NB4 (cell line): ENCODE measurements at places on chromosomes 3 and 15.
A peak's percentile ranks its signal among the peaks of the same experiment; 100 is the strongest.

DNA sequence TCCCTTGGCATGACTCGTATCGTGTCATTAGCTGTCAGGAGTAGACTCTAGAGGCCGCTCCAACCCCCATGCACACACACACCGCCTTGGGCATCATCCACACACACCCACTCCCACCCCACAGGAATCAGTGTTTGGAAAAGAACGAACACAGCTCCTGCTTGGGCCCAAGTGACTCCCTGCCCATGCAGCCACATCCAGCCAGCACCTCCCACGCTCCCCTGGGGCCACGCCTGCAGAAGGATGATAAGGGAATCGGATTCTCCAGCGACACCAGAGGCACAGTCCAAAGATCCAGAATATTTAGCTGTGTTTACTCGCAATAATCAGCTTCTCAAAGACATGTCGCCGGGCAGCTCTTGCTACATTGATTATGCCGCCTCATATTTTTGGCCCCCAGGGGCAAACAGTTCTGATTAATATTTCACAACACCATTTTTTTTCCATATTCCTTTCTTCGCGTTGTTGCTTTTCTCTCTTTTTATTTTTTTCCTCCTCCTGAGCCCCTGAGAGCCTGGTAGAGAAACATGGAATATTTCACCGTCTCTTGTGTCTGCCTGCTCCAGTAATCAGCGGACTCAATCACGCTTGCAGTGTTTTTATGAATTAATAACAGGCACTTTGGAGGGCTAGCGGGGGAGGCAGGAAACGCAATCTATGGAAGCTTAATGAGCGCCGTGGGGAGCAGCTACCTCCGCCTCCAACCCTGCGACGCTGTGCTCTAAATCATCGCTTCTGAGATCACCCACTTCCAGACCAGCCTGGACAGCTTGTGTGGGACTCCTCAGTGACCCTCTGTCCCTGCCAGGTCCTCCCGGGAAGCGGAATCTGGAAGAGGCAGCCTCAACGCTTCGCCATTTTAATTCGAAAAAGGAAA is 221.4 kb downstream of the TLE3 start:
- DNase-seq, result no peak

DNA sequence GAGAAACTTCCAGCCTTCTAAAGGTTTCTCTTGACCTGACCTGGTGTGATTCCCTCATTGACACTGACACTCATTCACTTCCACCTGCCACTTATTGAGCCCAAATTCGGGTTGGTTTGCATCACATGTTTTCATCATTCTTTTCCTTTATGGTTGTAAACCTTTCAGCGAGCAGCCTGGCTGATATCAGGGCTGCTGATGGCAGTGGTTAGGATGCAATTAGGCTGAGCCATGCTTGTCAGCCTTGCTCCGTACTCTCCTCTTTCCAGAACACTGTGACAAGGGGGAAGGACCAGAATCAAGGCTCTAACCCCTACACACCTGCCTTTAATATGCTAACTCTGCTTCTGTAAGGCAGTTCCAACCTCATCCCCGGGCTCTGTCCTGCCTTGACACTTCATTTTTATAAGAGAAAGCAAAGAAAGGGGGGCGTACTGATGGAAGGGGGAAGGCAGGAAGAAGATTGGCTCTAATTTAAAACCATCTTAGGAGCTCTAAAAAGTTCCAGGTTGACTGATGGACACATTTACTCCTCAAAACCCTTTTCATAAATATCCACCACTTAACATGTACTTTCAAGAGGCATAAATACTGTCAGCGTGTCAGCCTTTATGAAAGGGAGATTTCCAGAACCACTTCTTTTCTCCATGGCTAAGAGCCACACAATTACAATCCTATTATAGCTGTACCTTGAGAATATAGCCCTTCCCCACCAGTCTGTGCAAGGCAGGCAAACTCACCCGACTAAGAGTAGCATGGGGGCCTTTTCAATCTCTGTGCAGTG is 5.7 kb downstream of the NMNAT3 start:
- DNase-seq, result no peak

DNA sequence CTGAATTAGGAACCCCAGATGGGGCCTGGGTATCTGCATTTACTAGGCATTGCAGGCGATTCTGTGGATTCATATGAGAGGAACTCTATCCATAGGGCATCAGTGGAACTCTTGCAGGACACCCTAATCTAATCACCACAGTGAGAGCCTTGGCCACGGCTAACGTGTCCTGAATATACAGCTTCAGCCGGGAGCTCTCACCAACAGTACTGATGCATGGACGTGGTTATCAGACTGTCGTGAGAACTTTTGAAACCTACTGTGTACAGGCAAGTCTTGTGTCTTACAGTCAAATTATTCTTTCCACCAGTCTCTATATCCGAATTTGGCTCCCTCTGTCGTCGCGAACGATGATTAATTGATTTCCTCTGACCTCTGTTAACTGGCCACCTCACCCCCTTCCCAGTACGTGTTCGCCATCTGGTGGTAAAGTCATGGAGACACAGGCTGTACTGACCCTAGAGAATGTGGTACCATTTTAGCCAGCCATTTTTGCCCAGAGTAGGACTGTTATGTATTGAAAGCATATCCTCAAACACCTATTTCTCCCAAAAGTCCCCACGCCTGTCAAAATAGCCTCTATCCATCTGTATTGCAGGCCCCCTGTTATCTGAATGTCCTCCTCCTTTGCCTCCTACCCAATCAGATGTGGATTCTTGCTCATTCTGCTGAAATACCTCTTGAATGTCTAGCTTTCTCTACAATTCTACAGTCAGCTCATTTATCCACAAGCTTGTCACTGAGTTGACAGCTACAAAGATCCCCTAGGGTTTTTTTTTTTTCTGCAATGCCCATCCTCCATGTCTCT is 39.7 kb downstream of the GLDN start:
- peak; percentile 82 for DNase-seq

GRCh38 chr3:154486949-154487348 is 57.0 kb upstream of the GPR149 start:
- DNase-seq, result no peak

- peak; percentile 54 for DNase-seq
Measured at GRCh38 chr15:34241376-34242330, 16.8 kb downstream of the EMC4 start.

GRCh38 chr15:33107950-33108349 is 86.6 kb downstream of the FMN1 start:
- no peak for DNase-seq

DNA sequence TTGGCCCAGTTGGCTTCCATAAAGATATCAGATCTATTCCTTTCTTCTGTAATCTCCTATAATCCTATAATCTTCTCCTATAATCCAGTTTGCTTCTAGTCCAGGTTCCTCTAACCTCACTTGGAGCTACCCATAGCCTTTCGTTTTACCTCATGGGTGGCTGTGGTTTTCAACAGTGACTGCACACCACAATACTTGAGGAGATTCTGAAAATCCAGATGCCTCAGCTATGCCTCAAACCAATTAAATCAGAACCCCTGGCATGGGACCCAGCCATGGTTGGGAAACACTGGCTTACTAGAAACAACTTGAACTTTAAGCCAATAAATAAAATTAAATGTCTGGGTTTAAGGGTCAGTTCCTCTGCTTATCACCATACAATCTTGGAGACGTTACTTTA is 86.1 kb upstream of the NTRK3 start:
- DNase-seq, result no peak

DNA sequence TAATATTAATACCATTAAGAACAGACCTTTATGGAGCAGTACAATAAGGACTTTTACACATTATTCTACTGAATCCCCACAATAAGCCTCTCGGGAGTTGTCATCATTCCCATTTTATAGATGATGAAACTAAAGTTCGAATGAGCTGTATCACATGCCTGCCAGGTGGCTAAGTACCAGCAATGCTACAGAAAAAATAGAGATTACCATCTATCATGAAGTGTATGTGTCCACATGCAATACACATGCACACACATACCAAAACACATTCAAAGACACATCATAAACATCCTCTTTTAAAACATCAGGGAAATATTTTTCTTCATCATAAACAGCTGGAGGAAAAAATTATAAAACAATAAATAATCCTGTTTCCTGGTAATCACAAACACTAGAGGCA is 136.6 kb downstream of the SUCLG2 start:
- DNase-seq, result no peak

- no peak for DNase-seq
Measured at GRCh38 chr15:34646918-34647317, 63.5 kb upstream of the GOLGA8B start.

- peak; percentile 72 for DNase-seq
Measured at GRCh38 chr15:67838789-67839332, 984 bp downstream of the RNU6-1 start.

DNA sequence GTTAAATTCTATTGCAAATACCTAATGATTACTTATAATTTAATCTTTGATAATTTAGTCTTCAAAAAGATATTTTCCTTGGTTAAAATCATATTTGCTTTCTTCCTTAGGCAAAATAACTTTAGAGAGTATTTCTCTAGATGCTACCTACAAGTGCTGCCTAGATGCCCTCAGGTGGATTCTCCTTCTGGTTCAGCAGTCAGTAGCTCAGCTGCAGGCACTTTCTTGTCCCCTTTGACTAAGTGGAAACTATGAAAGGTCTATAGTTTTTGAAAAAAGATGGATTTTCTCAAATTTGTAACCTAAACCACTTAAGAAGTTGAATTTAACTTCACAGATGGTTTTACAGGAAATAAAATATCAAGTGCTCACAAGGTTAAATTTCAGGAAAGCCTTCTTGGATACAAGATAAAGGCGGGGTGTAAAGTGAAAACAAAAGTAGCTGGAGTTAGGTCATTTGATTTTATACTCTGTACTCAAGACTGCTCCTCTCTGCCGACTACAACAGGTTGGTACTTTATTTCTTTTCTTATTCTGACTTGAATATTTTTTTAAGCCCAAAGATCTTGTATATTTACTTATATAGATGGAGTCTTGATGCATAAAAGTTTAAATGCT is at the start of gene ACKR4:
Gene ACKR4 (plus strand): TSS at position 455 of the 618 bp plus-strand sequence. CDS start 3,128 bp downstream, outside the sequence.
- DNase-seq, result no peak

- peak; percentile 10 for DNase-seq
Measured at GRCh38 chr3:80017369-80017768, 249.6 kb upstream of the ROBO1 start.

GRCh38 chr3:73540969-73541740 is 83.6 kb downstream of the PDZRN3 start:
- DNase-seq, result no peak

DNA sequence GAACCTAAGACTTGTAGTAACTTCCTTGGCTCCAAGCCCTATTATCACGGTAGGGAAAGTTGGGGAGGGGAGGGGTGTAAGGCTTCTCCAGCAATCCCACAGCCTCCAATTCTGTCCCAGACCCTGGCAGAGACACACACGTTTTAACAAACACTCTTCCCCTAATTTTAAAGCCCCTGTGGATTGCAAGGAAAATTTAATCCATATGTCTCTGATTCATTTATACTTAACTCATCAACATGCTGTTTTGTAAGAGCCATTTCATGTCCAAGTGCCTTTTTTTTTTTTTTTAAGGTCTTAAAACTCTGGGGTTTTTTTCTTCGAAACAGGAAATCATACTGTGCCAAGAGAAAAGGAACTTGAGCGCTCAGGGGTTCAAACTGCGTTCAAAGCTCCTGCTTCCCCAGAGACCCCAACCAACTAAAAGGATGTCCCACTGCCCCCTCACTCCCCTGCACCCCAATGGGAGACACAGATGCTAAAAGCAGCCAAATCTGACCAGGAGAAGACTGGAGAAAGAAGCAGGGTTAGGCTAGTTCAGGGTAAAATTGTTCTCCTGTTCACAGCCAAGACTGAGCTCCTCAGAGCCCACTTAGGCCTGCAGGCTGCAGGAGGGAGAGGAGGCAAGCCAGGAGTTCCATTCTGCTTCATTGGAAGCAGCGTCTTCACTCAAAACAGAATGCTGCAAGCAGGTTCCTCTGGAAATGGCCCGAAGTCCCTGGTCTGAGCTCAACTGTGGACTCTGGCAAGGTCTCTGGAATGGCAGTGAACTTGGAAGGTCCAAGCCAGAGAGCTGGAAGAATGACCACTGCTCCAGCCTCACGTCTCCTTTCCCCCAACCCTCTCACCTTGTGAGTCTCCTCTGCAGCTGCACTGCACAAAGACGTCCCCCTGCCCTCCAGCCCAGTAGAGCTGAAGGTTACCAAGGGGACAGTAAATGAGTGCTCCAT is 172.5 kb downstream of the NTRK3 start:
- DNase-seq, result no peak

DNA sequence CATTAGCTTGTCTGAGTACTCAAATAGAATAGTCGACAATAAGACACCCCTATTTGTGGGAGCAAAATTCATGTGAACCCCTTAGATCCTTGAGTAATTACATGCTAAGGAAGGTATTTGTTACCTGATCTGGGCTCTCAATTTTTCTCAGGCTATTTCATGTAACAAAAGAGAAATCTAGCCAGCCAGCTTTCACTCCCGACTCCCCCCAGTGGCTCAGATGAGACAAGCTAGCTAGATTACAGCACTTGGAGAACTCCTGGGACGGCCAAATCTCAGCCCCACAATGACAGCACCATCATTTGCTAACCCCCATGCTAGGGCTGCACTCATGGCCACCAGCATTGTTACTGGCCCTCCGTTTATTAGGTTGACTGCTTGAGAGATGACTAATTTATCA is 41.3 kb downstream of the GLDN start:
- peak; percentile 48 for DNase-seq

- DNase-seq, result no peak
Measured at GRCh38 chr3:79257791-79258190, 510.0 kb downstream of the ROBO1 start.

GRCh38 chr15:28006116-28006905 is 92.8 kb downstream of the OCA2 start:
- DNase-seq, result no peak

- DNase-seq, result no peak
Measured at GRCh38 chr3:156461889-156462288, 93.0 kb downstream of the SSR3 start.

- peak; percentile 96 for DNase-seq
Measured at GRCh38 chr3:127074900-127075360, 92.0 kb downstream of the PLXNA1 start.

DNA sequence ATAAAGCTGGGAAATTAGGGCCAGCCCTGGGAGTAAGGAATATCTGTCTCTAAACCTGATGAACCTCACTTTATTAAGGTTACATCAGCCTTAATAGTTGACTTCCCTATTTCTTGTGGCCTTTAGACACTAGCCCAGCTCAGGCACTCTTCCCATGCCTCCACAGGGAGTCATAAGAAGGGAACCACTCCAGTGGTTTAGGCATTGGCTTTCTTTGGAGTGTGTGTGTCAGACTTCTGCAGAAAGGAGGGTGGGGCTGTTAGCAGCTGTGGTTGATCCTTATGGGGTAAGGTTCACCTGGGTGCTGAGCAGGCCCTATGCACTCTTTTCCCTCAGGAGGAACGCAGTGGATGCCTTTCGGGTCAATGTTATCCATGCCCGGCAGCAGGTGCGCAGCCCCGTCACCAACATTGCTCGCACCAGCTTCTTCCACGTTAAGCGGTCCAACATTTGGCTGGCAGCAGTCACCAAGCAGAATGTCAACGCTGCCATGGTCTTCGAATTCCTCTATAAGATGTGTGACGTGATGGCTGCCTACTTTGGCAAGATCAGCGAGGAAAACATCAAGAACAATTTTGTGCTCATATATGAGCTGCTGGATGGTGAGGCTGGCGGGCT is 4.0 kb downstream of the AP2M1 start:
- DNase-seq, result no peak

DNA sequence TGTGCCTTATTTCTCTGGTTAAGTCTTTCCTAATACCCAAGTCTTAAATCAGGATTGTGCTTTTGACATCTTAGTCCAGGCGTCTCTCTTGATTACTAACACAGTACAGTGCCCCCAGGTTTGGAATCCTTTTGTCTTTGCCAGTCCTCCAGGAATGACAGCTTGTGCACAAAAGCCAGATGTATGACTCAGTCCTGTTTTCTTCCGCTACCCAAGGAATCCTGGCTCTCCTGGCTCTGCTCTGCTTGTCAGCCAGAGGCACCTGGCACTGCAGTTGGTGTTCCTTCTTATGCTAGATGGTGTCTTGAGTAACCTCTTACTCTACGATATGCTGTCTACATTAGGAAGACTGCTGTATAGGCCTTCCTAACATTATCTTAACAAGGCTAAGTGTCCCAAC is 728.2 kb upstream of the NECTIN3 start:
- no peak for DNase-seq
